IMR-90 (cell line): ENCODE measurements at places on chromosomes 7 and 10. TPM values are rescaled to one million over a fixed set of nuclear protein-coding genes. Genes with fewer than 3 reads are reported as not detected.

DNA sequence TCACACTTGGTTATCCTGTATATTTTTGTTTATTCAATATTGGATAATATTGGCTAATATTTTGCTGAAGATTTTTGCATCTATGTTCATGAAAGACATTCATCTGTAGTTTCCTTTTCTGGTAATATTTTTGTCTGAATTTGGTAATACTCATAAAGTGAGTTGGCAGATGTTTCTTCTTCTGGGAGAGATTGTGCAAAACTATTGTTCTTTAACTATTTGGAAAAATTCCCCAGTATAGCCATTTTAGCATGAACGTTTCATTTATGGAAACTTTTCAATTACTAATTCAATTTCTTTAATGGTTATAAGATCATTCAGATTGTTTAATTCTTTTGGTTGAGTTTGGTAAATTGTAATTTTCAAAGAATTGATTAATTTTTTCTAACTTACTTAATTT lies 560.8 kb upstream of the FZD8 start:
- H3K4me3 ChIP-seq = no peak overlapping the region
- H3K27me3 ChIP-seq = no peaks in the 10 kb centered on the region
- H3K4me1 ChIP-seq = no peaks in the 10 kb centered on the region
- no peak for DNase-seq
- no peak overlapping the region for H3K27ac ChIP-seq
- H3K36me3 ChIP-seq = no peaks in the 10 kb centered on the region

GRCh38 chr10:60123172-60123571 lies 216.8 kb upstream of the CCDC6 start:
- H3K27ac ChIP-seq = no peak overlapping the region
- H3K27me3 ChIP-seq = no peaks in the 10 kb centered on the region
- peak; percentile 76 for DNase-seq

- H3K27ac ChIP-seq = peak overlapping the region; percentile 18
- H3K4me3 ChIP-seq = no peak overlapping the region
- H3K36me3 ChIP-seq = no peaks in the 10 kb centered on the region
- H3K4me1 ChIP-seq = peaks cover 20% of the 10 kb centered on the region
Observed at GRCh38 chr10:3542185-3542611, 242.8 kb downstream of the KLF6 start.

DNA sequence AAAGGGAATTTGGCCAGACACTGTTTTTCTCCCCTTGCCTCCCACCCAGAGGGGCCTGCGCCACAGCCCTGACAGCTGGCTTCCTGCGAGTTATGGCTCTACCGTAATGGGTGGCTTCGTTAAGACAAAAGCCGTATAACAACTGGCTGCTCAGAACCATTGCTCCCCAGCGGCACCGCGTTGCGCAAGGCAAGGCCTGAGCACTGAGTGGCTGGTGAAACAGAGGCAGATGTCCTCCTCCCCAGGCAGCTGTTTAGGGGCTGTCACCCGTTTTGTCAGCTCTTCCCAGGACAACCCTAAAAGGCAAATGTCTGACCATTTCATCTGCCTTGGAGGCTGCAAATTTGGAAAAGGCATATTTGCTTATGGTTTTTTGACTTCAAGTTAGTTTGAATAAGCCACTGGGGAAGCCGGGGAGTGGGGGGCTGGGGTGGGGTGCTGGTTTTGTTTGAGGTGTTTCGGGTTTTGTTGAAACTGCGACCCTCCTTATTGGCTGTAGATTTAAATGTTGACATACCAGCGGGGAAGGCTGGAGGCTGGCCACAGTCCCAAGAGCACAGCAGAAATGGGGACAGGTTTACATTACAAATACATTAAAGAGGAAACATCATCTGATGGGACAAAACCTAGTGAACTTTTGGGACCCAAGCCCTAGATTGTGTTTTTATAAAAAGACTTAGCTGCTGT lies 681 bp upstream of the SPOCK2 start:
- no peak for DNase-seq
- H3K27me3 ChIP-seq = peaks cover 59% of the 10 kb centered on the region
- 0 out of 2 replicates have a peak, but pooled peaks cover 1% of the 10 kb centered on the region for H3K36me3 ChIP-seq
- peaks cover 5% of the 10 kb centered on the region; the same call in 1 of the 2 replicates for H3K4me1 ChIP-seq
- no peak overlapping the region for H3K27ac ChIP-seq

- peak; percentile 75 for DNase-seq
- H3K4me1 ChIP-seq = peaks cover 15% of the 10 kb centered on the region
- H3K4me3 ChIP-seq = no peak overlapping the region
- no peaks in the 10 kb centered on the region for H3K36me3 ChIP-seq
Observed at GRCh38 chr10:89426230-89426868, 12.0 kb downstream of the IFIT5 start.

DNA sequence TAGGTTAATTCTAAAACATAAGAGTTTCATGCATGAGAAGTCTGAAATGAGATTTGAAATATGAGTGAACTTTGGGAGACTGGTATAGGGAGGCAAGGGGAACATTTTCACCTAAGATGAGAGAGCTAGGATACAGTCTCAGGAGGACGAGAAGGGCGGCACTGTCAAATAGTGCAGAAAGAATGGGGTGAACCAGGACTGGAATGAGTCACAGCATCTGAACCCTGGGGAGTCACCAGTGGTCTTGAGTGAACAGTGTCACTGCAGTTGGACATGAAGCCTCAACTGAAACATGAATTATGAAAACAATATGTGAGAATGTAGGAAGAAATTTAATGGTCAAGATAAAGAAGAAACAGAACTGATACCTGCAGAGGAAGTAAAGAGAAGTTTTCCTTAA lies 33.8 kb downstream of the GNG11 start:
- H3K4me1 ChIP-seq = peaks cover 4% of the 10 kb centered on the region
- no peak overlapping the region for H3K27ac ChIP-seq
- H3K27me3 ChIP-seq = no peaks in the 10 kb centered on the region
- DNase-seq = no peak
- H3K36me3 ChIP-seq = no peaks in the 10 kb centered on the region
- H3K4me3 ChIP-seq = no peak overlapping the region

- no peak overlapping the region for H3K27ac ChIP-seq
- DNase-seq = no peak
Observed at GRCh38 chr7:54360075-54360840, 181.9 kb upstream of the VSTM2A start.

DNA sequence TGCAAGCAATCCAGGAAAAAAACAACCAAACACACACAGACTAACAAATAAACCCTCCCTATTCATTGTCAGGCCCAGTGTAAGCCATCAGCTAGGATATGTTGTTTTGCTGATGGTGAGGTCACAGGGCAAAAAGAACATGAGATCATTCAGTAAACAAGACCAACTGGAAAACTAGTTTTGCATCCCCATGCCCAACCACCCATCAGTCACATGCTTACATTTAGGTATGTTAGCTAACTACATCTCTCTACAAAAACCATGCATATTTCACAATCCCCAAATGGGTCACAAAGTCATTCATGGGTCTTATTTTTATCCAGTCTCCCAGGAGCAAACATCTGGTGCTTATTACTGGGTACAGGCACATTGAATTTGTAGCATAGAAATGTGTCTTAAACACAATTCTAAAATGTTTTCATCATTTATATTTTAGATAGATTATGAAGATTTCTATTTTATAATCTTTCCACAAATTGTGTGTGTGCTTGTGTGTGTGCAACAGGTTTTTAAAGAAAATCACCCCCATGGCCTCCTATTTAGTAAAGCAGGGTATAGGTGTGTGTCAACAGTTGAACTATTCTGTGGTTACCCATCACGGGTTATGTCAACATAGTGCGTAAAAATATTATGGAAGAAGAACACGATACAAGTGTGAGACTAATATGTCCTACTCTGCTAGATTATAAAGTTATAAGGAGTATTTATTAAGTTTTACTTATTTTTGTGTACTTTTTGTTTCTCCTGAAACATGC lies 103.8 kb upstream of the AKR1E2 start:
- no peaks in the 10 kb centered on the region for H3K36me3 ChIP-seq
- no peaks in the 10 kb centered on the region for H3K27me3 ChIP-seq
- H3K27ac ChIP-seq = no peak overlapping the region
- no peaks in the 10 kb centered on the region; the same call in 1 of the 2 replicates for H3K4me1 ChIP-seq
- H3K4me3 ChIP-seq = no peak overlapping the region
- peak; percentile 54 for DNase-seq

DNA sequence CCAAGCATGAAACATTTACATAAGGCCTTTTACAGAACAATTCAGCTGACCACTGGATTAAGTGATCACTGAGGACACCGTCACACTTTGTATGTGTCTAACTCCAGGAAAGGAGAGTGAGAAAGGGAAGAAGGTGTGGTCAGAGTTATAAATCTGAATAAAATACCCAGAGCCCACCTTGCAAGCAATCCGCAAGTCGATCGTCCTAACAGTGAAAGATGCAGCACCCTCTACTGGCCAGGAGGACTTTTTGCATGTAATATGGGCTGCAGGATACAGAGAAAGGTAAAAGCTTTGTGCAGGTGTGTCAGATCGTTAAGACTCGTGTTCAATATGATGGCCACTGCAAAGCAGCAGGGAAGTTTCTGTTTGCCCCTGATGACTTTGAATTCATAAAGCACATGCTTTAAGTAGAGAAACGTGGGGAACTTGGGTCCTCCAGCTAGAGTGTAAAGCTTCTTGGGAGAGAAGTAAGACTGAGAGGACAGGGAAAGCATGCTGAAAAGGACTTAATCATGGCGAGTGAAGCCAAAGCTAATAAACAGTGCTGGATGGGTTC lies 68.5 kb upstream of the BMPER start:
- H3K27me3 ChIP-seq = peaks cover 11% of the 10 kb centered on the region
- H3K4me1 ChIP-seq = no peaks in the 10 kb centered on the region
- no peaks in the 10 kb centered on the region for H3K36me3 ChIP-seq
- DNase-seq = peak; percentile 60

GRCh38 chr10:54478601-54479000 lies 322.4 kb downstream of the PCDH15 start:
- no peaks in the 10 kb centered on the region for H3K27me3 ChIP-seq
- no peaks in the 10 kb centered on the region for H3K4me1 ChIP-seq
- H3K27ac ChIP-seq = no peak overlapping the region
- DNase-seq = no peak

DNA sequence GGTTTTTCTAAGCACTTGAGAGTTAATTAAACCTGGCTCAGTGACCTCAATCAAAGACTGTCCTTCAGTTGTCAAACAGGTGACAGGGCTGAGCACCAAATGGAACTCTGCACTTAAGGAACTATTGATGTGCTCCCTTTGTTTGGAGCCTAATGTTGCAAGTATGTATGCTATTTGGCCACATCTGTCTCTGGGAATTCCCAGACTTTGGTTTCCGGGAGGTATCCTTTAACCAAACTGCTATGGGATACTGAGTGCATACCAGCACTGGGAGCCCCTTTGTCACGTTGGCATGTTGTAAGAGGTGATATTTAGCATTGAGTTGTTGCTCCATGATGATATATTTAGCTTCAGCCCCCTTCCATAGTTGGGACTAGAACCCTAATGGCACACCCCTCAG lies 25.2 kb downstream of the ASZ1 start:
- no peaks in the 10 kb centered on the region for H3K27me3 ChIP-seq
- DNase-seq = peak; percentile 35
- H3K27ac ChIP-seq = no peak overlapping the region
- H3K4me3 ChIP-seq = no peak overlapping the region
- peaks cover 2% of the 10 kb centered on the region; the same call in 1 of the 2 replicates for H3K4me1 ChIP-seq
- no peaks in the 10 kb centered on the region for H3K36me3 ChIP-seq

DNA sequence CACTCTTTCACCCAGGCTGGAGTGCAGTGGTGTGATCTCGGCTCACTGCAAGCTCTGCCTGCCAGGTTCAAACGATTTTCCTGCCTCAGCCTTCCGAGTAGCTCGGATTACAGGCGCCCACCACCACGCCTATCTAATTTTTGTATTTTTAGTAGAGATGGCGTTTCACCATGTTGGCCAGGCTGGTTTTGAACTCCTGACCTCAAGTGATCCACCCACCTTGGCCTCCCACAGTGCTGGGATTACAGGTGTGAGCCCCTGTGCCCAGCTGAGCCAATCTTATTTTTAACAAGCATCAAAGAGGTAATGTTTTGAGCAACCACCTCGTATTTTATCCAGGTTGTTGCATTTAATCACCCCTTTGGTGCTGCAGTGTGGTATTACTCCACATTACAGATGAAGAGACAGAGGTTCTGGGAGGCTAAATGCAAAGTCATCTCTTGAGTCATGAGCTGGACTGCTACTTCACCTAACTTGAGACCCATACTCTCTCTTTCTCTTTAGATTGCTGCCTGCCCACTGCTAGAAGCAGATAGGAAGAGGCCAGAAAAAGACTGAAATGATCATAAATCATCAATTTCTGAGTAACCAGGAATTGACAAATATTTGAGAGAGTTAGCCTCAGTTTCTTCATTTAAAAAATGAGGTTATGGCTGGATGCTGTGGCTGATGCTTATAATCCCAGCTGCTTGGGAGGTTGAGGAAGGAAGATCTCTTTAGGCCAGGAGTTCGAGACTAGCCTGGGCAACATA lies 116.2 kb downstream of the CAMK1D start:
- H3K4me3 ChIP-seq = no peak overlapping the region
- H3K27ac ChIP-seq = no peak overlapping the region
- peak; percentile 26 for DNase-seq
- 0 out of 2 replicates have a peak, but pooled peaks cover 1% of the 10 kb centered on the region for H3K27me3 ChIP-seq

DNA sequence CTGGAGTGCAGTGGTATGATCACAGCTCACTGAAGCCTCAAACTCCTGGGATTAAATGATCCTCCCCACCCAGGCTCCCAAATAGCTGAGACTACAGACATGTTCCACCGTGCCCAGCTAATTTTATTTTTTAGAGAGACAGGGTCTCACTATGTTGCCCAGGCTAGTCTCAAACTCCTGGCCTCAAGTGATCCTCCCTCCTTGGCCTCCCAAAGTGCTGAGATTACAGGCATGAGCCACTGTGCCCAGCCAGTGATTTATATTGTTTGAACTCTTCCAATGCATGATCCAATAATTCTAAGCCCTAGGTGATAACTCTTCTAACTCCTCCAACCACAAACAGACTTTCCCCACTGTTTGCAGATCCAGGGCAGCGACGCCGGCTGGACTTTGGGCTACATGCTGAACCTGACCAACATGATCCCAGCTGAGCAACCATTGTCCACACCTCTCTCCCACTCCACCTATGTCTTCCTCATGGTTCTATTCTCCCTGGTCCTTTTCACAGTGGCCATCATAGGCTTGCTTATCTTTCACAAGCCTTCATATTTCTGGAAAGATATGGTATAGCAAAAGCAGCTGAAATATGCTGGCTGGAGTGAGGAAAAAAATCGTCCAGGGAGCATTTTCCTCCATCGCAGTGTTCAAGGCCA lies 41.8 kb upstream of the CC2D2B start:
- H3K27ac ChIP-seq = no peak overlapping the region
- H3K36me3 ChIP-seq = 0 out of 2 replicates have a peak, but pooled peaks cover 2% of the 10 kb centered on the region
- H3K27me3 ChIP-seq = no peaks in the 10 kb centered on the region
- no peak for DNase-seq

- DNase-seq = no peak
- no peak overlapping the region for H3K4me3 ChIP-seq
- no peak overlapping the region for H3K27ac ChIP-seq
- no peaks in the 10 kb centered on the region for H3K36me3 ChIP-seq
- no peaks in the 10 kb centered on the region for H3K4me1 ChIP-seq
Observed at GRCh38 chr10:49368256-49368655, 27.6 kb downstream of the DRGX start.

GRCh38 chr10:31401287-31401686 lies 82.3 kb downstream of the ZEB1 start:
- no peaks in the 10 kb centered on the region for H3K27me3 ChIP-seq
- no peak for DNase-seq
- H3K27ac ChIP-seq = no peak overlapping the region
- no peak overlapping the region for H3K4me3 ChIP-seq
- peaks cover 3% of the 10 kb centered on the region; the same call in 1 of the 2 replicates for H3K36me3 ChIP-seq

The EMX2 gene
- not detected in 2 replicates for total RNA-seq

The PRR15 gene
- not detected in 2 replicates for total RNA-seq

The OR6V1 gene
- total RNA-seq = not detected in 2 replicates
